ENCODE measurements at places on chromosomes 3 and 15.

- DNase-seq, result no peak
Observed at GRCh38 chr3:170712798-170713197, 126.9 kb upstream of the SLC7A14 start.

GRCh38 chr3:9295007-9295406, 45.6 kb upstream of the SRGAP3 start:
- DNase-seq, result no peak

DNA sequence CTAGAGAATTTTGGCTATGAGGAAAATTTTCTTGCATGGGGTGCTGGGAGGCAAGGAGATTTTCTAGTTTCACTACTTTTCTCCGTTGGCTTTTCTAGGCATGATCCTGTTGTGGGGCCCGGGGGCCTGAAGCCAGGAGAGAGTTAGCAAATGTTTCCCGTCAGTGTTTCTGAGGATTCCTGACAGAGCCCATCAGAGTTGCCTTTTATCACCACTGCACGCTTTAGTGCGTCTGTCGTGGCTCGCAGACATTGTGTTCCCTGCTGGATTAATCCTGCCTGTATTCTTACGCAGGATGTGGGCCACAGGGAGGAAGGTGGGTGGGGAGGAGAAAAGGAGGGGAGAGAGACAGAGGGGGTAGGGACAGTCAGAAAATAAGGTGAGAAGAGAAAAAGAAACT, 18.1 kb upstream of the BOC start:
- no peak for DNase-seq

GRCh38 chr3:145898487-145898886, 262.5 kb downstream of the PLOD2 start:
- DNase-seq, result no peak

GRCh38 chr15:74036271-74037170, 42.0 kb downstream of the PML start:
- DNase-seq, result no peak

DNA sequence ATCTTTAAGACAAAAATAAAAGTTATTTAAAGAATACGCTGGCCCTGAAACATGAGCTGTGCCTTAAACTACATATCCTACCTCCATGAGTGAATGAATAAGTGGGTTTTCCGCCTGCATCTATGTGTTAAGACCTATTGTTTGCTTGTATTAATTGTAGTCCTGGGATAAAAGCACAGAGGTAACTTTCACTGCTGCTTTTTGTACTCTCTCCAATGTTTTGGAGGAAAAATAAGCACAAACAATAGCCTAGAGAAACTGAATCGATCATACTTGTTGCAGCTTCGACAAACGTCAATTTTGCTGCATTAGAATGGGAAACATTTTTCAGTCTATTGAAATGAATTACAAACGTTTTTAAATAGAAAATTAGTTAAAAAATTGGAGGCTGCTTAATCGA, 1.3 kb upstream of the CTNNB1 start:
- no peak for DNase-seq

- DNase-seq, result no peak
Observed at GRCh38 chr3:101184111-101184510, 136.3 kb downstream of the IMPG2 start.

- no peak for DNase-seq
Observed at GRCh38 chr15:39228889-39229288, 352.0 kb upstream of the THBS1 start.

DNA sequence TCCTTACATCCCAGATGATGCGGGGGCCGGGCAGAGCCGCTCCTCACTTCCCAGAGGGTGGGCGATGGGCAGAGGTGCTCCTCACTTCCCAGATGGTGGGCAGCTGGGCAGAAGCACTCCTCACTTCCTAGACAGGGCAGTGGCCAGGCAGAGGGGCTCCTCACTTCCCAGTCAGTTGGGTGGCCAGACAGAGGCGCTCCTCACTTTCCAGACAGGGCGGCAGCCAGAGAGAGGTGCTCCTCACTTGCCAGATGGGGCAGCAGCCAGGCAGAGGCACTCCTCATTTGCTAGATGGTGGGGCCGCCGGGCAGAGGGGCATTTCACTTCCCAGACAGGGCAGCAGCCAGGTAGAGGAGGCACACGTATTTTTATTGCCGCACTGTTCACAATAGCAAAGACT, 622.0 kb upstream of the KCNMB2 start:
- DNase-seq, result no peak

DNA sequence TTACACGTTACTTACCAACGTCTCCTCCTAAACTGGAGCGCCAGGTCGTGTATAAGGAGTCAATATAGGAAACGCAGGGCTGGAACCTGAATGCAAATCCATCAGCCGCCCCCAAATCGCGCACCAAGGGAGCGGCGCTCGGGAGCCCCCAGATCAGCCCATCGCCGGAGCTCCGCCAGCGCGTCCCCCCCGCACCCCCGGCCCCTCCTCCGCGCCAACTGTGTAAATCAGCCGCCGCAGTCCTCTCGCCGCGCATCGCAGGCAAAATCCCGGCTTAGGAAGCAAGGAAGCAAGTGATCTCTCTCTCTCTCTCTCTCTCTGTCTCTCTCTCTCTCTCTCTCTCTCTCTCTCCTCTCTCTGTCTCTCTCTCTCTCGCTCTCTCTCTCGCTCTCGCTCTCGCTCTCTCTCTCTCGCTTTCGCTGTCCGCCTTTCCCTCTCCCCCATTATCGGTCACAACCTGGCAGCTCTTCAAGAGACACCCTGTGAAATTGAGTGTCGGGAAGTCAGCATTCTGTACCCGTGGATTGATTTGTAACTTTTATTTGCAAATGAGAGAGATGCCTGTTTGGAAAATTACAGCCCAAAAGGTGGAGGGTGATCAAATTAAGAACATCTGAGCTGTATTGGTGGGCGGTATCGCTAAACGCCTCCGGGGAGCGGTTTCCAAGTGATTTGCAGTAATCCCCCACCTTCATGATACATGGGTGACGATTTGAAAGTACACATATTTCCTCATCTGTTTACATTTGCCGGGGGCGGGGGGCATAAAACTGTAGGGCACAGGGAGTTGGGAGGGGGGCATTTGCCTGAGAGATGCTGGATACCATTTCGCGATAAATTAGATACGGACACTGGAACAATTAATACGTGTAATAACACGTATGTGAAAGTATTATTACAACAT, 645 bp upstream of the SLITRK3 start:
- DNase-seq, result no peak
